Spleen (tissue), 13 donors: ENCODE measurements at places on chromosomes 11 and 22. TPM values are rescaled to one million over a fixed set of nuclear protein-coding genes. Genes with fewer than 3 reads are reported as not detected.

PC gene
- polyA plus RNA-seq, result 4.6 TPM

RASL10A gene
- 1.8 TPM for polyA plus RNA-seq

P2RY6 gene
- 8.2 TPM for polyA plus RNA-seq

RPS3 gene
- polyA plus RNA-seq, result 5,449 TPM

CYB5R2 gene
- 2.2 TPM for polyA plus RNA-seq

CD3E gene
- 20.5 TPM for polyA plus RNA-seq

GLYAT gene
- not detected for polyA plus RNA-seq

APOL5 gene
- polyA plus RNA-seq, result not detected

FAM111A gene
- polyA plus RNA-seq, result 60.7 TPM

LDLRAD3 gene
- polyA plus RNA-seq, result 2.3 TPM

GRCh38 chr11:44767421-44767820 is 40.7 kb downstream of the TSPAN18 start:
- DNase-seq, result no peak

DNA sequence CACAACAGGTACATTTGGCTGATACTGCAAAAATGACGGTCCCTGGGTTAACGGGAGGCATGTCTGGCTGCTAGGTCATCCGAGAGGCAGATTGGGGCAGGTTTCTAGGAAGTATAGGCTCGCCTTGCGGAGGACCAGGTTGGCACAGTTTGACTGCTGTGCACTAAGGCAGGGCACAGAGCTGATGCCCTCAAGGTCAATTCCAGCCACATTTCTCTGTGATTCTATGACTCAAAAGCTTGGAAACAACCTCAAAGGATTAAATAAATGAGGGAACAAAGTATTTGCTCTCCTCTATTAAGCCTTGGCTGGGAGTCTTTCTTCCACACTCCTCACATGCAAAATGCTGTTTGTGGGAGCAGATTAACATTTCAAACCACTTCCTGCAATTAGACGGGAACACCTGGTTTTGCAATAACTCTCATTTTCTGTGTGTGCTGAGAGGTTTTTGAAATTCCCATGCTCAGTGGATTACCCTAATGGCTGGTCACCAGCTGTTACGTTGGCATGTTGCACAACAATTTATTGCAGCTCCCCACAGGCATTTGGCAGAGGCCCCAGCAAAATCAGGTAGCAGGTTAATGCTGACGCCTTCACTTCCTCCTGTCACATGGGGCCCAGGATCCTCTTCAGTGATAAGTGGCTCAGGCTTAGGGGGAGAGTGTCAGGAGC is 61.0 kb upstream of the PLET1 start:
- DNase-seq, result no peak

GRCh38 chr11:1129143-1129610 is 28.6 kb upstream of the MUC5AC start:
- DNase-seq, result no peak

DNA sequence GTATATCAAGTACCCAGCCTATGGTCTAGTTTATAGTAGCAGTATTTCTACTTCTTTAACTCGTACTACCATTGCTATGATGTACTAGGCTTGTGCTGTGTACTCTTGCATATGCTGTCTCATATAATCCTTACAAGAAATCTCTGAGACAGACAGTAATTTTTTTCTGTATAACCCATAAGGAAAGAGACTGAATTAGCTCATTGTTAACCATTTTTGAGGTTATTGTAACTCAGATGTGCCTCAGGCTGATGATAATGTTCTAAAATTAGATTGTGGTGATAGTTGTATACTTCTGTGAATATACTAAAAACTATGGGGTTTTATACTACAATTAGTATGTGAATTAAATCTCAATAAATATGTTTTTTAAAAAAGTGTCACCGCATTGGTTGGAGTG is 112.2 kb upstream of the RRM1 start:
- DNase-seq, result no peak

DNA sequence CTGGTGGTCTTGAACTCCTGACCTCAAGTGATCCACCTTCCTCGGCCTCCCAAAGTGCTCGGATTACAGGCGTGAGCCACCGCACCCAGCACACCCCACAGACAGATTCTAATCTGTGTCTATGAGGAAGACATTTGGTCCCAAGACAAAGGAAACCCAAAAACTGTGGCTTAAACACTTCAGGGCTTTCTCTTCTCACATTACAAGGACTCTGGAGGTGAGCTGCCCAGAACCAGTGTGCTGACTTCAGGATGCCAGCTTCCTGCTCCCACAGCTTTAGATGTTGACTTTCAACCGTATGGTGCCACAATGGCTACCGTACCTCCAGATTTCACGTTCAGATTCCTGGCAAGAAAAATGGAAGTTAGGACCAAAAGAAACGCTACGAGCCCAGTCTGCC is 32.2 kb upstream of the SYT7 start:
- DNase-seq, result no peak

GRCh38 chr22:36999463-36999862 is 19.8 kb downstream of the TST start:
- no peak for DNase-seq

- DNase-seq, result no peak
These were observed 3.3 kb downstream of the A4GALT start for GRCh38 chr22:42717197-42717928.

- DNase-seq, result no peak
These were observed 248.0 kb downstream of the CASP12 start for GRCh38 chr11:104650234-104650633.

- no peak for DNase-seq
These were observed 17.0 kb downstream of the ATXN10 start for GRCh38 chr22:45688600-45689080.

GRCh38 chr11:3722100-3722499 is 50.9 kb upstream of the CHRNA10 start:
- DNase-seq, result no peak

GRCh38 chr11:35246745-35247144 is 107.8 kb downstream of the CD44 start:
- DNase-seq, result no peak

DNA sequence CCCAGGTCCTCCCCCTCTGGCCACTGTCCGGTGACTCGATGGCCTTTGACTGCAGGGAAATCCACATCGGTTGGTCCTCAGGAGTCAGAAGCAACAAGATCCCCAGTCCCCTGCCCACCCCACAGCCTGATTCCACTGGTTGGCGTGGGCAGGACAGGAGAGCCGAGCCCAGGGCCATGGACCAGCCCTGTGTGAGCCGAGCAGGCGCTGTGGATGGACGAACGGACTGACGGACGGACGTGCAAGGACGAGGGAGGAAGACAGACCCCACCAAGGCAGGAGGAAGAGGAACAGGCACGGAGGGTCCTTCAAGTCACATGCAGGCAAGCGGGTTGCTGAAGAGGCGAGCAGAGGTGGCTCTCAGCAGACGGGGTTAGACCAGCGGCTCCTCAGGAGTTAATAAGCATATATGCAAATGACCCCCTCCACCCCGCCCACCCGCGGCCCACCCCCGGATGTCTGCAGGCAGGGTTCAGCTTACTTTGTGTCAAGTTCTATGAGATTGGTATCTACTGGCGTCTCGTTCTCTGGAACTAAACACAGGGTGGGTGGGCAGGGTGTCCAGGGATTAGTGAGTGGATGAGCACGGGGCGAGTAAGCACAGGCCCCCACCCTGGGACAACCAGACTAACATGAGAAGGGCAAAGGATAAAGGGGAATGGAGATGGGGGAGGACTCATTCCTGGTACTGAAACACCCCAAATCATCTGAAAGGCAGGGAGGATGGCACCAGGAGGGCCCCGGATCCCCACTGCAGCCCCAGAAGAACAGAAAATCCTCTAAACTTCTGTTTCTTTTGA is 26.8 kb downstream of the TPBGL start:
- peak; percentile 74 for DNase-seq

DNA sequence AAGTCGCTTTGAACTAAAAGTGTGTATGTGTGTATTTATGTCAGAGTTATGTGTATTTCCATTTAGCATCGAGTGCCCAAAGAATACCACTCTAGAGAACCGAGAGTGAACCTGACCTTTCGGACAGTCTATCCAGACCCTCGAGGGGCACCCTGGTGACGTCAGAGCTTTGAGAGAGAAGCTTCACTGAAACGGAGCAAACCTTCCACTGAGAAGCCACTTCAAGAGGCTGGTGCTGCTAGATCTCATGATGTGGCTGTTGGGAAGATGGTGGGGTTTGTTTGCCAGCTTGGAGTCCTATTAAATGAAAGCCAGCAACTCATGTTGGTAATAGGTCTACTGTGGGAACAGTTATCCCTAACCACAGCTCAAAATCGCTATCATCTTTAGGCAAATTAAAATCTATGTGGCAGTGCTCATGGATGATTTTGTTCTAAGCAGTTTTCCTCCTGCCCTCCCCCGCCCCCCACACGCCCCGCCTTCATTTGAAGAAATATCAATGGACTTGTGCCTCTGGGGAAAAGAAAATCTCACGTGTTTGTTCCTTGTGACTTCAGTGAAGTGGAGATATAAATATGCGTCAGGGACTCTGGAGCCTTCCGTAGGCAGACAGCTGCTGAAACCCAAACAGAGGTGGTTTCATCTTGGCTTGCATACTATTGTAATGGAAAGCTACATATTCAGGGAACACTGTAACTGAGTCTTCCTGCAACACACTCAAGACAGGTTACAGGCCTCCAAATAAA is 22.4 kb upstream of the C11orf96 start:
- DNase-seq, result no peak

- DNase-seq, result no peak
These were observed 47.8 kb upstream of the PTPRJ start for GRCh38 chr11:47932544-47932943.

DNA sequence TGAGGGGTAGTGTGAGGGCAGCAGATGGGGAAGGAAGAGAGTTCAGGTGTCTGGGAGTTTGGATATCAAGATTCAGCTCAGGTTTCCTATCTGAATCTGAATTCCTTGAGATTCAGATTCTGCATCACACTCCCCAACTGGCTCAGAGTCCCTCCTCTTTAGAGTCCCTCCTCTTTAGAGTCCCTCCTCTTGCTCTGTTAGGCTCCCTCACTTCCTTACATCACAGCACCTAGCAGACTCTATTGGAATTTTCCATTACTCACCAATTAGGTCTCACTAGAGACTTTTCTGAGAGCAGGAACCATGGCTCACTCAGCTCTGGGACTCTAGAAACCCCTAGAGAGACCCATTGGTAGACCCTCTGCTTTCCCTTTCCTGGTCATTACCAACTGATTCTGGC is 303.4 kb upstream of the SYN3 start:
- no peak for DNase-seq

DNA sequence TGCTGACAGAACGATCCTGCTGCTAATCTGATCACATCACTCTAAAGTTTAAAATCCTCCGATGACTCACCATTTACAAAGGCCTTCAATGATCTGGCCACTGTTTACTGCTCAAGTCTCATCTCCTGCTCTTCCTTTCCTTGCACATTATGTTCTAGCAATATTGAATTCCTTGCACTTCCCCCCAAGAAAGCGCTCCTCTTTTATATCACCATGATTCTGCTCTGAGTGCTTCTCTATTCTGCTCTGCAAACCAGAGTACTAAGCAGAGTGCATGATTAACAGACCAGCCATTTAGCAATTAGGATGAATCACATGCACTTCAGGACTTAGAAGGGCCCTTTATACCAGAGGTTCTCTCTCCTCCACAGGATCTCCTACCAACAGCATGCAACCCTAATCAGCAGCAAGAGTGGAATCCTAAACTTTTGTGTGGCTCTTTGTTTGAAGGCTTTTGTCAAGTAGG is 1122.8 kb upstream of the CCDC90B start:
- DNase-seq, result no peak

DNA sequence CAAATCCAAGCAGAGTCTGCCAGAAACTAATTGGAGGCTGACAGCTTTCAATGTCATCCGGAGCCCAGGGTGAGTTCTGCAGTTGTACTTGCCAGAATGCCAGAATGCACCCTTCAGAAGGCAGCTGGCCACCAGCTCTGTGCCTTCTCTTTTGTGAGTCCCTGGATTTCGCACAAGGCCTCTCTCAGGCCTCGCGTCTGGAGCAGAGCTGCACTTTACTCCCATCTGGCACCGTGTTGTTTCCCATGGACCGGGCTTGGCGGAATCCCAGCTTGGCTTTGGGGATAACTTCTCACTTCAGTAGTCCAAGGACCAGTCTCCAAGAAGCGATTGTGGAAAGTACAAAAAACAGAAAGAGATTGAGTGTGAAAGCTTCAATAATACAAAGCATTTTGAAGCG is 451.3 kb upstream of the KIRREL3 start:
- DNase-seq, result no peak

GRCh38 chr11:82507288-82507687 is 226.4 kb downstream of the FAM181B start:
- DNase-seq, result no peak

DNA sequence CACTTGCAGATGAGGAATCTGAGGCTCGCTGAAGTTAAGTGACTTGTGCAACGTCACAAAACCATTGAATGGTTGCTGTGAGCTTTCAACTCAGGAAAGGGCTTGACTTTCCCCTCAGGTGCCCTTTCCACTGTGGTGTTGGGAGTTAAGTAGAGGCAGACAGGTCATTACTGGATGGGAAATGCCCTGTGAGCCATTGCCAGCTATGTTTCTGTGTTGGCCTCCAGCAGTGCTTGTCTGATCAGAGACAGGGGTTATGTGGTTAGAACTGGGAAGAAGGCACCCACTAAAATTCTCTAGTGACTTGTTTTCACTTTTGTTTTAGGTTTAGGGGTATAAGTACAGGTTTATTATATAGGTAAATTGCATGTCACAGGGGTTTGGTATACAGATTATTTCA is 96.6 kb downstream of the FDX1 start:
- no peak for DNase-seq

GRCh38 chr11:961921-962320 is 36.3 kb downstream of the AP2A2 start:
- DNase-seq, result no peak

DNA sequence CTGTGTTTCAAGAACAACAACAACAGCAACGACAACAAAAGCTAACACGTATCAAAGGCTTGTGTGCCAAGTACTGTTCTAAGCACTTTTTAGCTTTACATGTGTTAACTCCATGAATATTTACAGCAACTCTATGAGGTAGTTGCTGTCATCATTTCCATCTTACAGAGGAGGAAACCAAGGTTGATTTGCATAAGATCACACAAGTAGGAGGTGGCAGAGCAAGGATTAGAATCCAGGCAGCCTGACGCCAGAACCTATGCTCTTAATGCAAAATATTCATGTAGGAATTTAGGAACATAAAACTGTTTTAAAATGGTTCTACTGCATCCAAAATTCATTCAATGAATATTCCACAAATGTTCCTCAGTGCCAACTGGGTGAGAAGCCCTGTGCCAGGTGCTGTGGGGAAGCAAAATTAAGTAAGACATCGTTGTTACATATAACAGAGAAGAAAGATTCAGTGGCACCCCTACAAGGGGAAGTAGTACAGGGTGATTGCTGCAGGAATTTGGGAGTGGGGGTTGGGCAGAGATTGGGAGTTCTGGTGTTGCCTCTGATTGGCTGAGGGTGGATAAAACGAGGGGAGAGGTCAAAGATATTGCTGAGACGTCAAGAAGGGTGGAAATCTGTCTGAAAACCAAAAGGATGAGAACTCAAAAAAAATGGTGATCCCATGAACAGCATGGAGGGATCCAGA is 86.1 kb upstream of the ARHGAP20 start:
- DNase-seq, result no peak

- DNase-seq, result no peak
These were observed 33.2 kb upstream of the FBLN1 start for GRCh38 chr22:45469281-45470073.

GRCh38 chr11:64327993-64328392 is 10.1 kb downstream of the PRDX5 start:
- no peak for DNase-seq
